ENCODE measurements at places on chromosomes 6 and 20.

DNA sequence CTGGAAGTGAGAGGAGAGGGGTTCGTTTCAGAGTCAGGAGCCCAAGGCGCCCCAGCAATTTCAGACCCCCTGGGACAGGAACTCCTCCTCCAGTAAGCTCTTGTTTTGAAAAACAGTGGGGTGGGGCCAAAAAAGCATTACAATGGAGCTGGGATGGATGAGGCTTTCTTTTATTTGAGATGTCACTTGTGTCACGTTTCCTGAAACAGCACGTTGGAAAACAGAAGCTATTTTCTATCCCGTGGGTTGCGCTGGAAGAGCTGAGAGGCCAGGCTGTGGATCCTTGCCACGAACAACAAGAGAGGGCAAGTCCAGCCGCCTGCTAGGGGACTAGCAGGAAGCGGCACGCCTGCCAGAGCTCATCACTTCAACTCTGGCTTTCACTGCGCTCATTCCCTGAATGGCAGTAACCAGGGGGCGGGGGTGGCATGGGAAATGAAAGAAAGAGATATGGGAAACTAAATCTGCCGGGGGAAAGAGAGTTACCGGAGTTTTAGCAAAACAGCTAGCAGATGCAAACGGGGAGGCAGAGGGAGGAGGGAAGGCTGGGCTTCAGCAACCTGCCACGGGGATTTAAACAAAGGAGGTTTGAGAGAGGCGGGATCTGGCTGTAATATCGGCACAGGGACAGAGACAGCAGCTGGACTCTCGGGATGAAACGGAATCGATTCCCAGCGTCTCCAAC, 34.6 kb downstream of the GCNT2 start:
- no peak for DNase-seq

DNA sequence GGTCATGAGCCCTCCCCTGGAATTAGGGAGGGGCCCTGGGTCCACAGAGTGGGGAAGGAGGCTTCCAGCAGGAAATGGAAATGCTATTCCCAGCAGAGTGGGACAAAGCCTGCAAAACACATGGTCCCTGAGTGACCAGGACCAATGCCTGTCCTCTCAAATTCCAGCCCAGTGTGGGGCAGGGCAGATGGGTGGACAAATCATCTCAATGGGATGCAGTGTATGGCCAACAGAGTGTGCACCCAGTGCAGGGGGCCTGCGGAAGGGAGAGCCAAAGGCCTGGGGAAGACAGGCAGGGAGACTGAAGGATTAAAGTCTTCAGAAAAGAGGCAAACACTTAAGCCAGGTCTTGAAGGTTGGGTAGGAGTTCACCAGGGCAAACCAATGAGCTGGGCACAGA, 28.7 kb upstream of the PHACTR3 start:
- no peak for DNase-seq

GRCh38 chr6:26342106-26343004, 22.6 kb upstream of the BTN3A2 start:
- no peak for DNase-seq

DNA sequence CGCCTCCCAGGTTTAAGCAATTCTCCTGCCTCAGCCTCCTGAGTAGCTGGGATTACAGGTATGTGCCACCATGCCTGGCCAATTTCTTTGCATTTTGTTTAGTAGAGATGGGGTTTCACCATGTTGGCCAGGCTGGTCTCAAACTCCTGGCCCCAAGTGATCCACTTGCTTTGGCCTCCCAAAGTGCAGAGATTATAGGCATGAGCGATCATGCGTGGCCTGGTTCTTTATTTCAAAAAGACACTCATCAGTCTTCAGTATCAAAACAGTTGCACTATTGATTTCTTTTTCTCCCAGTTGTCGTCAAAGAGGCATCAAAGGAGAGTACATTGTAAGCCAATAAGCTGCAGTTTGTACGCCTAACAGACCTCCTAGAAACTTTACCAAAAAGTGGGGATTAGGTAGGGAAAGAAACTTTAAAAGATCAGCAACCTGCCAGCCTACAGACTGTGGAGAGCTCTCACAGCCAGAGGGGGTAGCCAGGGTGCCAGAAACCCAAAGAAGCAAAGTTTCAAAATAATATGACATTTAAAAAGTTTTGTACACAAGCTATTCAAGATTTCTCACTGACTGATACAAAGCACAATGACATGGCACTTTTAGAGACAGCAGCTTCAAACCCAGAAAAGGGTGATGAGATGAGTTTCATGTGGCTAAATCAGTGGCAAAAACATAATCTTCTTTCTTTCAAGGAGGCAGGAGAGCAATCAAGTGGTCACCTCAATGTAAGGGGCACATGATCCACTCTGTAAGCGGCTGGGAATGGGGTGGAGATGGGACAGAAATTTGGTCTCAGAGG, 83.0 kb upstream of the RALY start:
- no peak for DNase-seq

- no peak for DNase-seq
These were observed 469 bp downstream of the STX16 start for GRCh38 chr20:58651559-58651945.

- no peak for DNase-seq
These were observed 3.7 kb upstream of the CCDC167 start for GRCh38 chr6:37503309-37503965.

- no peak for DNase-seq
These were observed 32.8 kb upstream of the SIRPB2 start for GRCh38 chr20:1524004-1524403.

DNA sequence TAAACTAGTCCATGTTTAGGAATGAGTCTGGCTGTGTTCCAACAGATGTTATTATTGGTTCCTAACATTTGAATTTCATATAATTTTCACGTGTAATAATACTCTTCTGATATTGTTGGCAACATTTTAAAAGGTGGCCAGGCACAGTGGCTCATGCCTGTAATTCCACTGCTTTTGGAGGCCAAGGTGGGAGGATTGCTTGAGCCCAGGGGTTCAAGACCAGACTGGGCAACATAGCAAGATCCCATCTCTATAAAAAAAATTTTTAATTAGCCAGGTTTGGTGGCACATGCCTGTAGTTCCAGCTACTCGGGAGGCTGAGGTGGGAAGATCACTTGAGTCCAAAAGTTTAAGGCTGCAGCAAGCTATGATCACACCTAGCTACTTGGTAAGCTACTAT, 116.2 kb downstream of the MTHFD1L start:
- DNase-seq, result no peak

GRCh38 chr6:3789018-3789895, 37.7 kb upstream of the PXDC1 start:
- no peak for DNase-seq

DNA sequence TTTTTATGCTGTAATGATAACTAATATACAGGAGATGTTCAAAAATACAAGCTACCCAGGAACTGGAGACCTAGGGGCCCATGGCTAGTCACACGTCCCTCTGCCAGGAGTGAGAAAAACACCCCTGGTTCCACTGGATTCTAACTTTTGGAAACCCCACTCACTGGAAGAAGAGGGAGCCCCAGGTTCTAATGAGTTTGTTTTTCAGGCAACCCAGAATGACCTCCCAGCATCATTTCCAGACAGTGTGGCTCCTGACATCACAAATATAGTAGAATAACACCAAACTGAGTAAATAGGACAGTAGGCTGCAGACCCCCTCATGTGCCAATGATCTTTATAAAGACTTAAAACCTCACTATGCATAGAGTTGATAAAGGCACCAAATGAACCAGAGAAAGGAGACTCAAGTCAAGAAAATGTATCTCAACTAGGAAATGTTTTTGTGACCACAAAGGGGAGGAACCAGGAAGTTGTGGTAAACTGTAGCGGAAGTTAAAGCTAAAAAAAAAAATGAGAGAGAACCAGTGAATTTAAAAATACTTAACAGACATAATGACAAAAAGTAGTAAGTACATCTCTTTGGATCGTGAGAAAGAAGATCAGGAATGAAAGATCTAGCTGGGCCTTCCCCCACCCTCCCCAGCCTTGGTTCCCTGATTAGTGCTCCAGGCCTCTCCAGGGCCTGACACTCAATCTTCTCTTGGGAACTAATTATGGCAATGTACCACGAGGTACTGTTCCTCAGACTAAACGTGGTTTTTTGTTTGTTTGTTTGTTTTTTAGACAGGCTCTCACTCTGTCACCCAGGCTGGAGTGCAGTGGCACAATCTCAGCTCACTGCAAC, 19.8 kb downstream of the HLA-E start:
- no peak for DNase-seq

- DNase-seq, result no peak
These were observed 14.1 kb upstream of the KCNG1 start for GRCh38 chr20:51036827-51037531.
